ENCODE measurements at places on chromosomes 1 and 21.

GRCh38 chr1:20485527-20486456, at the start of gene CAMK2N1:
CAMK2N1 (minus strand) TSS chr1:20486210; CDS start chr1:20485379, 831 bp downstream.
- DNase-seq, result no peak

GRCh38 chr1:78079580-78079979, 33.8 kb downstream of the GIPC2 start:
- DNase-seq, result no peak

DNA sequence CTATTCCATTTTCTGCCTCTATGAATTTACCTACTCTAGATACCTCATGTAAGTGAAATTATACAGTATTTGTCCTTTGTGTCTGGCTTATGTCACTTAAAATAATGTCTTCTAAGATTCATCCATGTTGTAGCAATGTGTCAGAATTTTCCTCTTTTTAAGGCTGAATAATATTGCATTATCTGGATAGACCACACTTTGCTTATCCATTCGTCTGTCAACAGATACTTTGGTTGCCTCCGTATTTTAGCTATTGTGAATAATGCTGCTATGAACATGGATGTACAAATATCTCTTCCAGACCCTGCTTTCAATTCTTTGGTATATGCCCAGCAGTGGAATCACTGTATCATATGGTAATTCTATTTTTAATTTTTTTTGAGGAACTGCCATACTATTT, 10.1 kb upstream of the CCSAP start:
- no peak for DNase-seq

- DNase-seq, result no peak
These were observed 280.3 kb downstream of the FAM72C start for GRCh38 chr1:143691400-143691891.

DNA sequence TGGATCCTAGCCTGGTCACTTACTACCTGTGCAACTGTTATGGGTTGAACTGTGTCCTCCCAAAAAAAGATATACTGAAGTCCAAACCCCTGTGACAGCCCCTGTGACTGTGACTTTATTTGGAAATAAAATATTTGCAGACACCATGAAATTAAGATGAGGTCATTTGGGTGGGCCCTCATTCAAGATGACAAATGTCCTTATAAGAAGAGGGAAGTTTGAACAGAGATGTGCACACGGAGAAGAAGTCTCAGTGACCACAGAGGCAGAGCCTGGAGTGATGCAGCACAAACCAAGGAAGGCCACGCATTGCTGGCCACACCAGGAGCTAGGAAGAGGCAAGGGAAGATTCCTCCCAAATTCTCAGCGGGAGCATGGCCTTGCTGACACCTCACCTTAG, 249.7 kb upstream of the RUNX1 start:
- DNase-seq, result no peak

GRCh38 chr1:202291961-202292712, 49.6 kb downstream of the UBE2T start:
- no peak for DNase-seq

All from keratinocyte (primary cell).